ENCODE measurements at places on chromosomes 2 and 18.

GRCh38 chr18:8685914-8686216, 19.5 kb upstream of the MTCL1 start:
- DNase-seq = no peak

GRCh38 chr2:3741396-3741795, 38.0 kb downstream of the DCDC2C start:
- no peak for DNase-seq

DNA sequence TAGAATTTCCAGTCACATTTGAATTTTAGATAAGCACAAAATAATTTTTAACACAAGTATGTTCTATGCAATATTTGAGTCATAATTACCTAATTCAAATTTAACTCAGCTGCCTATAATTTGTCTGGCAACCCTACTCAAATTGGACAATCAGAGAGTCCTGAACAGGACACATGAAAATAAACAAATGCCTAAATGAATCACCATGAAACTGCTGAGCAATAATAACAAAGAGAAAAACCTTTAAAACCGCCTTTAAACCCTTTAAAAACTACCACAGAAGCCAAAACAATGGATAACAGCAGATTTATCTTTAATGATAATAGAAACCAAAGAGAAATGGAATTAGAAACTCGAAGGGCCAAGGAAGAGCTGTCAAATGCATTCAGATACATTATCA, 39.5 kb downstream of the ARL4C start:
- DNase-seq = no peak

GRCh38 chr2:62410926-62411456, 95.0 kb downstream of the TMEM17 start:
- no peak for DNase-seq

DNA sequence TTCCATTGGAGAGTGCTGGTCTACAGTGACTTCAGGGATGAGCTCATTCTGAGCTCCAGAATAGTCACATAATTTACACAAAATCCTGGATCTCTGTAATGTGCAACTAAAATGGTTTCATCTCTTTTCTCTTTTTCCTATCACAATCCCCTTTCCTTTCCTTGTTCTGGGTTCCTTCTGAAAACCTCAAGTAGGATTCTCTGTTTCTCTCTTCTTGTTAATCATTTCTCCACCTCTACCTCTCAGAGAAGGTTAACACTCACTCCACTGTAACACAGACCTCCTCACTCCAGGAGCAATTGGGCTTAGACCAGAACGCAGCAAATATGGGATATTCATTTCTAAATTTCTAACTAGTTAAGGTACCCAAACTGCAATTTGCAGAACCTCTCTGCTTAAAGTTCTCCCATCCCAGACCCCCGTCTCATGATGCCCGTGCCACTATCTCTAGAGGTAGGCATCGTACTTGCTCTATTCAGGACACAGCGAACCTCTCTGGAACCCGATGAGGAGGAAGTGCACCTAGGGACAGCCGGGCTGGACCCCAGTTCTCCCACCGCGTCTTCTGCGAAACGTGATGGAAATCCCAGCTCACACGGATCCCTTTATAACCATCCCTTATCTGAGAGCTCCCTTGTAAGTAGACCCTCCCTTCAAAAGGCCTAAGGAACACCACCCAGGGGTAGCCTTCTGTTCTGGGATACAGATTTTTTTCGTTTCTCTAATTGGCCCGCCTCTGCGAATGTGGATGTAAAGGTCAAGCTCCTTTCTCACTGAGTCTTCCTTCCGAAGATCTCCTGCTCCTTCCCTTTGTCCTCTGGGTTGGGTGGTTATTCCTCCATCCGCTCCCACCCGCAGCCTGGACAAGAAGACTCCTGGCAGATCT, 1.3 kb downstream of the FOXI3 start:
- no peak for DNase-seq

GRCh38 chr2:19973466-19973865, 16.4 kb downstream of the WDR35 start:
- DNase-seq = no peak

DNA sequence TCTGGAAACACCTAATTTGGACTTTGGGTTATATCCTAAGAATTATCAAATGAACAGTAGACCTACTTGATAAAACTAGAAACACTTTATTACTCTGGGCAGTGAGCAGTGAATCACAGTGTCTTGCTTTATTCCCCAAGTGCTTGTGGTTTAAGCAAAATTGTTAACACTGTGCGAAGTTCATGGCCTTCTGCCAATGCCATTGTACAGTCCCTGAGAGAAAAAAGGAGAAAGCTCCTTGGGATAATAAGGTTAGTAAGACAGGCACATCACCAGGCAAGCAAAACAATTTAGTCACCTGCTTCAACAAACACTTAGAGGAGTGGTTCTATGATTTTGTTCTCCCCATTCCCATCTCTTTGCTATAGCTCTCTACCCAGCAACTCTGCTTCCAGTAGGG, 39.8 kb downstream of the ADCYAP1 start:
- peak; percentile 66 for DNase-seq

DNA sequence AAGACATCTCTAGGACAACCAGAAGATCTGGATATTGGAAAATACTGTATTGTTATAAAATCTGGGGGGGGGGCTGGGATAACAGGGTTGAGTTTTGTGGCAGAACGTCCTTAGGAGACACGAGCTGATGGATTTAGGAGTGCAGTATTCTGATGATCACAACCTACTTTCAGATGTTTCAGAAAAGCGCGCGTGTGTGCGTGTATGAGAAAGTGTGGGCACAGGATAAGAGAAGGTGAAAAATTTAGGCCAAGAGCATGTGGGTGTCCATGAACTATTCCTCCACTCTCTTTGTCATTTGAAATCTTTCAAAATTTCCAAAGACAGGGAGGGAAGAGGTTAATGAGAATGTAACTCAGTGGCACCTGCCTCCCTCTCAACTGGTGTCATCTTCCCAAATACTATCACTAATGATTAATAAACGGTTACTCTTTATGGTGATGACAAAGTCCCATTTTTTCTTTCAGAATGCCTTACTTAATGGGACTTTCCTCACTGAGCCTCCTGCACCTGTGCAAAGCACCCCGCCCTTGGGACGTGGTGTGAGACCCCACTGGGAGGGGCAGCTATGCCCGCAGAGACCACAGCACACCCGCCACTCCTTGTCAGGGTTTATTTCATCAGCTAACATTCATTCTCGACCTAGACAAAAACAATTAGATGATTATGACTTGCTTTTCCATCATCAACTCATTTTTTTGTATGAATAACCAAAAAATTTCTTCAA, 53.6 kb downstream of the HS6ST1 start:
- DNase-seq = no peak

DNA sequence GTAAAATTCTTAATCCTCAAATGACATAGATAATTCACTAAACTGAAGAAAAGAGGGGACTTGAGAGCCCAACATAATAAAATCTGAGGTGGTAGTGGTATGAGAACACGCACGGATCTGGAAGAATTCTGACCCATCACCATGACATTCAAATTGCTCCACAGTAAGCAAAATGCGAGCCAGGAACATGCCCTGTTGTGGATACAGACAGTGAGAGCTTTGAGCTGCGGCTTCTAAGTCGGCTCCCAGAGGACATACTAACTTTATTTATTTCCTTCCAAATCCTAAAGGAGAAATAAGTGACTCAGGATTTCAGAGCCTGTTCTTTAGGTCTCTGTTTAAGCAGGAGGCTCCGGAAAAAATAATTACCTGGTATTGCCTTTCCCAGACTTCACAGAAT, 143.4 kb upstream of the SMAD7 start:
- no peak for DNase-seq

DNA sequence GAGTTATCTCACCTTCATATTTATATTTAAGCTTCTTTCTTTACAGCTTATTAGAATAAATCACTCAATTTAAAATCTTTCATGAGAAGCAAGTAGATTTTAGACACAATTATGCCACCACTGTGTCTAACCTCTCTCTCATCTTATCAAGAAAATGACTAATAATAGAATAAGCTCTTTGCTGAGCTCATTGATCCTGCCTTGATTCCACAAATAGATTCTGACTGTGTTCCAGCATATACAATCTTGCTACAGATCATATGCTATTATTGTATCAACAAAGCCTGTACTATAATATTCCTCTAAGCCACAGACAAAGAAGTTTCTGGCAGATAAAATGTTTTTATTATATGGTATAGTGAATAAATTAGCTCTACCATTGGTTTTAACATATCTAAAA, 168.7 kb upstream of the GULP1 start:
- no peak for DNase-seq

DNA sequence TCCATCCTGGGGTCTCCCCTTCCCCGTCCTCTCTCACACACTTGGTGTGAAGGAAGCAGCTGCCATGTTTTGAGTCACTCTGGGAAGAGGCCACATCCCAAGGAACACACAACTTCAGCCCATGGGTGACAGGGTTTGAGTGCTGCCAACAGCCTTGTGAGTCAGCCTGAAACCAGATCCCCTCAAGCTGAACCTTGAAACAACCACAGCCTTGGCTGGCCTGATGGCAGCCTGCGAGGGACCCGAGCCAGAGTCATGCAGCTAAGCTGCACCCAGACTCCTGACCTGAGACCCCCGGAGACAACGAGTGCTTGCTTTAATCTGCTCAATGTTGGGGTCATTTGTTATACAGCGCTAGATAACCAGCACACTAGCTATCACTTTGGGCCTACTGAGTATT, 19.3 kb upstream of the MC2R start:
- no peak for DNase-seq

- DNase-seq = no peak
Measured at GRCh38 chr18:13638719-13639595, 87.4 kb downstream of the FAM210A start.

- DNase-seq = peak; percentile 5
Measured at GRCh38 chr2:15638720-15639119, 47.1 kb downstream of the DDX1 start.

DNA sequence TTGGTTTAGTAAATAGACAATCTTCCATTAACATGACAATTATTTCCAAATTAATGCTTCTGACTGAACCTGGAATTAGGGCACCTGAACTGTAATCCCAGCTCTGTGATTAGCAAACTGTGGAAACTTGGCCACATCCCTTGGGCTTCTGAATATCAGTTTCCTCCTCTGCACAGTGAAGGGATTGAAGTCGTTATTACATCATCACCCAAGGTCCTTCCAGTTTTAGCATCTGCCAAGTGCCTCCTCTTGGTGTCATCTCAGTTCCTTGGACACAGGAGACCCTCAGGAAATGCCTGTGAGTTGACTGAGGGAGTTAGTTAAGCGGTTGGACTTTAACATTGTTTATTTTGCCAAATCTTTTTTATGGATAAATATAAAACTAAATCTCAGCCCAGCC, 64.8 kb downstream of the MOGAT1 start:
- no peak for DNase-seq

DNA sequence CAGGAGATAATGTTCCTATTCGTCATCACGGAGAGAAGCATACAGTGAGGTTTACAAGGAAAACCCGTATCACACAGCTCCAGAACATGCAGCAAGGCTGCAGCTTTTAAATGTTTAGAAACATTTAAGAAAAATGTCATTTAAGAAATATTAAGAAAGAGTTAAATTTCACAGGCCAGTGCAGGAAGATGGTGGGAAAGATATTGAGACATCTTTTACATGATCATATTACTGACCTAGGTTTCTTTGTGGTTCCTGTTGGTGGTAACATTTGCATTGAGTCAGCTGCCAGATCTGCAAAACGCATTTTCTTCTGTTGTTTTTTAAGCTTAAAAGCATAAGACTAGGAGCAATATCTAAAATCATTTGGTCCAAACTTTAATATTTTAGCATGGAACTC, 44.9 kb downstream of the CPO start:
- DNase-seq = no peak

GRCh38 chr2:134717286-134718022, 1.3 kb downstream of the TMEM163 start:
- no peak for DNase-seq

GRCh38 chr18:77133835-77134496, 1.4 kb upstream of the MBP start:
- no peak for DNase-seq

GRCh38 chr2:105510761-105511528, 112.1 kb upstream of the FHL2 start:
- no peak for DNase-seq

GRCh38 chr2:65800998-65801397, 368.6 kb upstream of the SPRED2 start:
- no peak for DNase-seq

DNA sequence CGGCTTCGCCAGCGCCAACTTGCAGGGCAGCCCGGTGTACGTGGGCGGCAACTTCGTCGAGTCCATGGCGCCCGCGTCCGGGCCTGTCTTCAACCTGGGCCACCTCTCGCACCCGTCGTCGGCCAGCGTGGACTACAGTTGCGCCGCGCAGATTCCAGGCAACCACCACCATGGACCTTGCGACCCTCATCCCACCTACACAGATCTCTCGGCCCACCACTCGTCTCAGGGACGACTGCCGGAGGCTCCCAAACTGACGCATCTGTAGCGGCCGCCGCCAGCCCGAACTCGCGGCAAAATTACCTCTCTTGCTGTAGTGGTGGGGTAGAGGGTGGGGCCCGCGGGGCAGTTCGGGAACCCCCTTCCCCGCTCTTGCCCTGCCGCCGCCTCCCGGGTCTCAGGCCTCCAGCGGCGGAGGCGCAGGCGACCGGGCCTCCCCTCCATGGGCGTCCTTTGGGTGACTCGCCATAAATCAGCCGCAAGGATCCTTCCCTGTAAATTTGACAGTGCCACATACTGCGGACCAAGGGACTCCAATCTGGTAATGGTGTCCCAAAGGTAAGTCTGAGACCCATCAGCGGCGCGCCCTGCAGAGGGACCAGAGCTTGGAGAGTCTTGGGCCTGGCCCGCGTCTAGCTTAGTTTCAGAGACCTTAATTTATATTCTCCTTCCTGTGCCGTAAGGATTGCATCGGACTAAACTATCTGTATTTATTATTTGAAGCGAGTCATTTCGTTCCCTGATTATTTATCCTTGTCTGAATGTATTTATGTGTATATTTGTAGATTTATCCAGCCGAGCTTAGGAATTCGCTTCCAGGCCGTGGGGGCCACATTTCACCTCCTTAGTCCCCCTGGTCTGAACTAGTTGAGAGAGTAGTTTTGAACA, 15.1 kb downstream of the HOXD3 start:
- no peak for DNase-seq

GRCh38 chr2:126825316-126825715, 73.4 kb upstream of the TEX51 start:
- DNase-seq = no peak

GRCh38 chr18:24802456-24802855, 342.0 kb downstream of the HRH4 start:
- DNase-seq = no peak

DNA sequence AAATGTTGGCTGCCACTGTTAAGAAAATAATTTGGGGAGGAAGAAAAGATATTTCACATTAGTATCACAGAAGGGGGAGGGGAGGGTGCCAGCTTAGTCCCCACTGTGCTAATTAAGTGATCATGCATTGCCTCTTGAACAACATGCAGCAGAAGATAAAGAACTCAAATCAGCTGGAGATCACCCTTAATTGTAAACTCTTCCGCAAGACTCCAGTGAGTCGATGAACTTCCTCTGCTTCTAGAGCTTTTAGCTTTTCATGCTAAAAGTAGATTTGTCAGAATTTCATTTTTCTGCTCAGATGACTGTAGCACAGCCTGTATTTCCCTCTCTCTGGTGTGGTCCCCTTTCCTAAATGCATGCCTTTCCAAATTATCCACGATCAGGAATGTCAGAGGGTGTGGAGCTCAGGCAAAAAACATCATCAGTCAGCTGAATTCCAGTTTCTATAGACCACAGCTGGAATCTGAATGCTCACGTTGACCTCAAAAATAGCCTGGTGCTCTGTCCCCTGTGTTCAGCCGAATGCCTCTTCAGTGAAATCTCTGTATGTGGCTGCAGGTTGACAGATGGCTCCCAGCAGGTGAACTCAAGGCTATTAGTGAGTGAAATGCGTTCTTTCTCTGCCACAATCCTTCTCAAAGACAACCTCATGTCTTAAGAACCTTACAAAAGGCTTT, 156.8 kb upstream of the UNC80 start:
- no peak for DNase-seq
